ENCODE measurements at places on chromosomes 6 and 20.

GRCh38 chr6:117829594-117830319 lies 77.3 kb upstream of the SLC35F1 start:
- peak; percentile 63 for DNase-seq

DNA sequence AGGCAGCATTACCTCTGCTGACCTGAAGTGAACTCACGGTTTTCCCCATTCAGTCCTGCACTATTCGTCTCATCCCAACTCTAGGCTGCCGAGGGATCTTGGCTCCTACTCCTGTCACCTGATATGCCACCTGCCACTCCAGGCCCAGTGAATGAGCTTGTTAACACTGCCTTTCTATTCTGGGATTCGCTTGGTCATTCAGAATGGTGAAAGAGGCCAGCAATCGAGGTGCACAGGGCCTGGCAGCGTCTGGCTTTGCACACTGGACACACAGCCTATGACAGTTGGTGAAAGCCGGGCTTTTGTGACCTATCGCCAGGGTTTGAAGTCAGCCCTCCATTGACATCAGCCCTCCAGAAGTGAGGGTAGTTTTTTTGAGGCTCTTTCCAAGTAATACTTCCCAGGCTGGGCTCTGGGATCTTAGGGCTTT lies 59.3 kb upstream of the MYL9 start:
- DNase-seq: peak; percentile 56

DNA sequence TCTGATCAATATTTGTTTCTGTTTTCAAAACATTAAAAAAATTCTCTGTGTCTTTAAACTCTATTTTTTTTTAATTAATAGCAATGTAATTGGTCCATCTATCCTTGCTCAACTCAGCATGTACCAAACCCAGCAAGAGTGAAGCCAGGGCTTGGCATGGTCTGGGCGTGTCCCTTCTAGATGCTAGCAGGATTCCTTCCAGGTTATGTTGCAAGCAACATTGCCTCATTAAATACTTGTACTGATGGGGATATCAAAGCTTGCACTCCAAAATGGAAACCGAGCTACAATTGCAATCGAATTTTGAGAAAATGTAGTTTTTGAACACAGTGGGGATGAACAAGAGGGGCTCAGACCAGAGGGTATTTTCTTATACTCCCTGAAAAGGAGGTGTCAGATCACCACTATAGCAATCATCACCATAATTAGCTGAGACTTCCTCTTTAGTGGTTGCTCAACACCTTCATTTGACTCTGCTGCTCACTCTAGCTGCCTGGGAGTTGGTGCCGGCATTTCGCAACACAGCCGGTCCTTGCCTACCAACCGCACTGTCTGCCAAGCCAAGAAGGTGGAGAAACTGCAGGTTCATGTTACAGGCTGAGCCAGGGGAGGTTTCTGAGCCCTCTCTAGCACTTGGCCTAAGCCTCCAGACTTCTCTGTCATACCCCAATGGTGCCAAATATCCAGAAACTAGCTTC lies 67.8 kb upstream of the RALGAPA2 start:
- DNase-seq: no peak

DNA sequence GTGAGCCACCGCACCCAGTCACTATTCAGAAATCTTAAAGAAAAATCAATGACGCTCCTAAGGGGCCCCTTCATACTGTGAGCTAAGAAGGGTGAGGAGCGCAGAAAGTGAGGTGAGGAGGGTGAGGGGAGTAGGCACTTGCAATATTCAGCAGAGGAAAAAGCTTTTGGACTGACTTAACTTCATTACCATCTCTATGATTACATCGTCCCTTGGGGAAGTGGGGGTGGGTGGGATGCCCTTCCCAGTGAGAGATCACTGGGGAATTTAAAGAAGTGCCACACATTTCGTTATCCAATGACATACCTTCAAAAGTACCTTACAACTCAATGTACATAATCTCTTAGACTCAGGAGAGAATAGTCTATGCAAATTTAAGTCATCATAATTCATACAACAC lies 46.5 kb downstream of the SMLR1 start:
- no peak for DNase-seq

GRCh38 chr6:1278061-1278720 lies 33.7 kb upstream of the FOXQ1 start:
- DNase-seq: no peak

DNA sequence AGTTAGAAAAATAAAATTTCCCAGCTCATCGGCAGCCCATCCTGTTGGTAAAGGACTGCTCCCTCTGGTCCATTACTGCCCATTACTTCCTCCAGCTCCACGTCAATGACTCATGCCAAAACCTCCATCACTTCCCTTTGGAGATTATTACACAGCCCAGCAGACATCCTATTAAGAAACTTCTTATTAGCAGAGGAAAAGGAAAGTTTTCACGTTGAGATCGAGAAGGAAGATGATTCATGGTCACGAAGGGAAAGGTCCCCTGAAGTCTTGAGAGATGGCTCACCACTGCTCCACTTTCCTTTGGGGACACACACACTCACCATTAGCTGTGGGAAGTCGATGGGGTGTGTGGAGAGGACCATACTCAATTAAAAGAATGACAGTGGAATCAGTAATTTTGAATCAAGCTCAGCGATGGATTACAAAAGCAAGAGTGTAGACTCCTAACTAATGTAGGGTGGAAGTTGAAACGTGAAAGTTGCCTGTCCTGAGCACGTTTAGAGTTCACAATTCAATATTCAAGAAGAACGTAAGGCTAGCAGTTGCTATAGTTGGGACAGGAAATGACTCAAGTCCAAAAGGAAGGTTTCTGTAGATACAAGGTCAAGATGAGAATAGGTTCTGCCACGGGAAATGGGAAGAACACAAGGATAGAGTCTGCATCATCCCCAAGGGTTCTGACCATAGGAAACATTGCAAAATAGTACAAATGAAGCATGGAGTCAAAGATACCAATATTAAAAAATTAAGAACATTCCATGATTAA lies 21.6 kb downstream of the SASH1 start:
- DNase-seq: no peak

- DNase-seq: no peak
These were observed 14.7 kb upstream of the TNFAIP3 start for GRCh38 chr6:137852346-137852745.

- DNase-seq: no peak
These were observed 194.1 kb downstream of the RIMS1 start for GRCh38 chr6:72080260-72080941.

- DNase-seq: no peak
These were observed 6.0 kb upstream of the MRAP2 start for GRCh38 chr6:84027340-84028181.

GRCh38 chr20:32598606-32599005 lies 13.5 kb upstream of the NOL4L start:
- DNase-seq: no peak

GRCh38 chr6:6202886-6203285 lies 117.6 kb downstream of the F13A1 start:
- DNase-seq: no peak

DNA sequence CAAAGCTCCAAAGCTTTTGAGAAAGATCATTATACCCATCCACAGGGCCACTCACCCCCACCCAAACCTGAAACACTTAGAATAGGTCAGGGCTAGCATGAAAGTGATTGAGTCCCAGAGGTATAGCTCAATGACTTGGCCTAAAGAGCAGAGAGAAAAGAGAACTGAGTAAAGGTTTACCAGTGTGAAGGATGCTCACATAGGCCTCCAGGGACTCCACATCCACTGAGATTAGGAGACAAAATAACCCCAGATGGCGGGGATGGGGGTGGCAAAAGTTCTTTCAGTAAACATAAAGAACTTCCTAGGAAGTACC lies 12.2 kb downstream of the SAYSD1 start:
- DNase-seq: no peak

DNA sequence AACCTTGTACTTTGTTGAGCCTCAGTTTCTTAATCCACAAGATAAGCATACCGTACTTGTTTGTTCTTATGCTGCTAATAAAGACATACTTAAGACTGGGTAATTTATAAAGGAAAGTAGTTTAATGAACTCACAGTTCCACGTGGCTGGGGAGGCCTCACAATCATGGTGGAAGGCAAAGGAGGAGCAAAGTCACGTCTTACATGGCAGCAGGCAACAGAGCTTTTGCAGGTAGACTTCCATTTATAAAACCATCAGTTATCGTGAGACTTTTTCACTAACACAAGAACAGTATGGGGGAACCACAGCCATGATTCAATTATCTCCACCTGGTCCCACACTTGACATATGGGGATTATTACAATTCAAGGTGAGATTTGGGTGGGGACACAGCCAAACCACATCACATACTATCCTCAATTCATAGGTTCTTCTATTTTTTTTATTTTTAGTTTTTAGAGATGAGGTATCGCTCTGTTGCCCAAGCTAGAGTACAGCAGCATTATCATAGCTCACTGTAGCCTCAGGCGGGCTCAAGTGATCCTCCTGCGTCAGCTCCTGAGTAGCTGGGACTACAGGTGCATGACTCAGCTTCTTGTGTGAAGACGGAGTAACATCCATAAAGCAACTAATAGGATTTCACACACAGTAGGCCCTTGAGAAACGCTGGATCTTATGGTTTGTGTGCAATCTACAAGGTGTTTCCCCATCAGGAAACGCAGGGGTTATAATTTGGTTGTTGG lies 76.7 kb upstream of the IYD start:
- no peak for DNase-seq

GRCh38 chr6:12506159-12506558 lies 210.4 kb upstream of the PHACTR1 start:
- DNase-seq: no peak

- no peak for DNase-seq
These were observed 80.7 kb downstream of the HIVEP1 start for GRCh38 chr6:12092762-12093161.

- no peak for DNase-seq
These were observed 42.7 kb upstream of the SLC22A2 start for GRCh38 chr6:160301339-160301738.

GRCh38 chr6:118685823-118686449 lies 34.5 kb upstream of the CEP85L start:
- DNase-seq: no peak

GRCh38 chr6:88008831-88009231 lies 38.8 kb upstream of the SPACA1 start:
- no peak for DNase-seq

- peak; percentile 97 for DNase-seq
These were observed 6.1 kb downstream of the MDFI start for GRCh38 chr6:41644297-41644879.

DNA sequence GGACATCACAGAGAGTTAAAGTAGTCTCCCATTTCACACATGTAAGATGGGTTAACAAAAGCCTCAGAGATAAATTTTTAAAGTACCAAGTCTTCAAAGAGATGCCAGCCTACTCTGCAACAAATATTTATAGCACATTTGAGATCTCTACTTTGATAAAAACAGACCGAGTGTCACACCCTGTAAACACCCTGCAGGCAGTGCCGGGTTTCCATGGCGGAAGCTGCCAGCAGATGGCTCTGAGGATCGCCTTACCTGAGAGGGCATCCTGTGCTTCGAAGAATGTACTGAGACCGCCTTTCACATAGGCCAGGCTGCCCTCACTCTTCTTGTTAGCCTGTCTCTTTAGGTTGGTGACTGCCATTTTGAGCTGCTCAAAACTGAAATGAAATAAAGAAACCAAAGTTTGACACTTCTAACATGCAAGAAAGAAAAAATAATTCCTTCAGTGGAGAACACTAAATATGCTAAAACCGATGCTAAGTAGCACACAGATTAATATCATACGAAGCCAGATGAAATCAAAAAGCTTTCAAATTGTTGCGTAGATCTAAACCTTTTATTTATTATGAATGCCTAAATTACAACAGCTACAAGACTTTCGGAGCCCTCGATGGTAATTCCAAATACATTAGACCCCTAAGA lies 39.3 kb downstream of the HUS1B start:
- peak; percentile 67 for DNase-seq

- peak; percentile 18 for DNase-seq
These were observed 66.7 kb downstream of the CD164 start for GRCh38 chr6:109315341-109316110.

DNA sequence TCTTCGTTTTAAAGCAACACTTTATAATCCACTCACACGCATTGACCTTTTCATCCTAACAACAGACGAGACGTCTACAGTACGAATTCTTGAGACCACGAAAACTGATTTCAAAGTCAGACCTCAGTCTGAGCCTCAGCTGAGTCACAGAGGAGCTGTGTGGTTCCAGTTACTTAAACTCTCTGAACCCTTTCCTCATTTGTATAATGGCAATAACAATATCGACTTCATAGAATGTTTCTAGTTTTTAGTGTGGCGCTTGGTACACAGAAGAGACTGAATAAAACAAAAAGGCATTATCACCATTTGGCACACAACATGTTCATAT lies 236.9 kb downstream of the ATXN1 start:
- no peak for DNase-seq

DNA sequence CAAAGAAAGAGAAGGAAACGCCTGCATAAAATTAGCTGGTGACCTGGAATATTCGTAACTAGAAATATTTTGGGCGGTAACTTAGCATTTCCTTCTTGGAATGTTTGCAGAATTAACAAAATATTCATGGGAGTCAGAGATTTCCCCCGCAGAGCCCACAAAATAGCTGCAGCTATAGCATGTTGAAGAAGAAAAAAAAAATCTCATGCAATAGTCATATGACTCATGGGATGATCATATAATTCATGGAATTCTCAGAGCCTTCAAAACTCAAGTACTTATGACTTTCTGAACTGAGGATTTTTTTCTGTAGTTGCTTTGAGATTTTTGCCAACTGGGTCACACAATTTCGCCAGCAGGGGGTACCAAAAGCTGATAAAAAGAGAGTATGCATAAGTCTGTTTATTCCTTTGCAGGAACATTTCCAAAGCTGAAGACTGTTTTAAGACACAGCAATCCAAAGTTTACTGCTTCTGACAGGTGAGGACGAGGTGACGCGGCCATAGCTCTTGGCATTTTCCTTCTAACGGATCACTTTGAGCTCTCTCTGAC lies 586.0 kb upstream of the CHD6 start:
- peak; percentile 52 for DNase-seq

DNA sequence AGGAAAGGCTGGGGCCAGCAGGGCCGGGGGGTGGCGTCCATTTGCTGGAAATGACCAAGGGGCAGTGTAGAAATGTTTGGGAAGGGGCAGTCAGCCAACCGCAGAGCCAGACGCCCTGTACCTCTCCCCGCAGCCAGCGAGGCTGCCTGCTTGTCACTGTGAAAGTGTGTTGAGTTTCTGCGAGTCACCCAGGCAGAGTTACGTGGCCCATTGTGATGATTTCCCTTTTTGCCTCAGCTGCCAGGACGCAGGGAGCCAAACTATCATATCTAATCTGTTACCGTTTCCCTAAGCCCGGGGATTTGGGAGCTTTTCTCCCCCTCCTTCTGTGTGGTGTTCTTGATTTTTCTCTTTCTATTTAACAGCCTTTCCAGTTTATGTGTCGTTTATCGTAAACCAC lies 67.9 kb upstream of the STX16 start:
- no peak for DNase-seq

DNA sequence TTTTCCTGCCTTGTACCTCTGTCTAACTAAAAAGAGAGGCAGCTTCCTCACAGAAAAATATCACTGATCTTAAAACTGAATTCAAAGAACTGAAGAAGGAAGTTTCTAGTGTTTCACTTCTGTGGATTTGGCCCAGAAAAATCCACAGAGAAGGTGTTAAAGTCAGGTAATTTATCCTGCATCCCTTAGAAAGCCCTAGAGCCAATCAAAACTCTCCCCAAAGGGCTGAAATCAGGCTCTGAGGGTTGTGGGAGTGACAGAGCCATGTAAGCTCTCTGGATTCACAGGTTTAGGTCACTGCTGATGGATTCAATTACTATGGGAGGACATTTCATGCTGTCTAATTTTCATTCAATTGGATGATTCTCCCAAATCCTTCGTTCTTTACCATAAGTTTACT lies 152.3 kb downstream of the OR2B2 start:
- DNase-seq: no peak
